ENCODE measurements at places on chromosomes 16 and 17. TPM values are rescaled to one million over a fixed set of nuclear protein-coding genes. Genes with fewer than 3 reads are reported as not detected.
A peak's percentile ranks its signal among the peaks of the same experiment; 100 is the strongest.

The CMTR2 gene
- total RNA-seq: 18.7 TPM

DNA sequence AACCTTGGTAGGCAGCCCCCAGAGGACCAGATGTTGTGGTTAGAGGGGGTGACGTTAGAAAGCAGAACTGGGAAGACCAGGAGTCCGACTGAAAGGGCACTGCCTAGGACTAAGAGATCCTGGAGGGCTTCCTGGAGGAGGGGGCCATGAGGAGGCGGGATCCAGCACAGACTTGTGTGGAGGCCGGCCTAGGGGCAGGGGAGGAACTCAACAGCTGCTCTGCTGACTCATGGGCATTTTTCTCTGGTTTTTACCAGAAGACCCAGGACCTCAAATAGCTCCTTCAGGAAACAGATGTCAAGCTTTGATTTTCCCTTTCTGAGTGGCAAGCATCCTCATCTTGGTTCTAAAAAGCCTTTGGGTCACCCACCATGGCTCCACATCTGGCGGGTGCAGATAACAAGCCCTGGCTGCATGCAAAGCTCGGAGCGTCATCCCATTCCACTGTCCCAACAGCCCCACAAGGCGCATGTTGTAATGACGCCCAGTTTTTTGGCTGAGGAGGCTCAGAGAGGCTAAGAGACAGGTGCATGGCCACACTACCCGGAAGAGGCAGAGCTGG lies 29.0 kb downstream of the IL21R start:
- no peak for ATAC-seq

DNA sequence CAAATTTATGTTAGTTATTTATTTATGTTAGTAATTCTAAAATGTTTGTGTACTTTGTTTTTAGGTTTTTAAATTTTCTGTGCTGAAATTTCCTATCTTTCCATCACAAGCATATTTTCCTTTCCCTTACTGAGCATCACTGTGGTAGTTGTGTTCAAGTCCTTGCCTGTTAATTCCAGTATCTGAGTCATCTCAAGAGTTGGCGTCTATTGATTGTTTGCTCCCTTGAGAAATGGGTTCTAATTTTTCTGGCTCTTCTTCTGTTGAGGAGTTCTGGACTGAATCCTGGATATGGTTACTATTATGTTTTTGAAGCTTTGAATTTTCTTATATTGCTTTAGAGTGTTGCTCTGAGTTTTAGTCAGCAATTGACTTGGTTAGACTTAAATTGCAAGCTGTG lies 56.3 kb downstream of the GAN start:
- ATAC-seq: no peak

DNA sequence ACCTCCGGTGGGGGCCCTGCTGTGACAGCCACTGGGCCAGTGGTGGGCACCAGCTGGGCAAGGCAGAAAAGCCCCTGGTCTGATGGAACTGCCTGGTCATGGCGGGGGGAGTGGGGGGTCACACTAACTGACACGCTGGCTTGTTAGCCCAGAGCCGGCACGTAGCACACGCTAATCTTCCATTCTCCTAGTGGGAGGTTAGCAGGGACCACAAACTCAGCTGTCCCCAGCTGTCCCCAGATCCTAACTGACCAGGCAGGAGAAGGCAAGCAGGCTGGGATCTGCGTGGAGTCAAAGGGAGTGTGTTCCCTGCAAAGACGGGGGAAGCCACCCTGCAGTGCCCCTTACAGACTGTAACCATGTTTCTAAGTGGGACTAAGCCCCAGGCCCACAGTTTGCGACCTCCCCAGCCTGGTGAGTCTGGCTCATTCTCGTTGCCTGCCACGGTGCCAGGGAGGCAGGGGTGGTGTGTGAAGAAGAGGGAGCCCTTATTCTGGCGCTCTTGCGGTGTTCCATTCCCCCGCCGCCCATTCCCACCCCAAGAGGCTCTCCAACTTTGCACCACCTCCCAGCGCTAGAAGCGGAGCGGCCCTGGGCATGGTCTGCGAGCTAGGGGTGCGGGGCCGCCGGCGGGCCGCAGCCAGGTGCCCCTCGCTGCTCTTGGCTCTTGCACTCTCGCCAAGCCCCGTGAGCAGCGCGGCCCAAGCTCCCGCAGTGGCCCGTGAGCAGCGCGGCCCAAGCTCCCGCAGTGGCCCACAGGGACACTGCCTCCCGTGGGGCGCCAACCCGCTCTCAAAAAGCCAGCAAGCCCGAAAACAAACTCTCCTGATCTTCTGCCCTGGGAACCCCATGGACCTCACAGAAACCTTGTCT lies 12.1 kb upstream of the ZNF423 start:
- no peak for ATAC-seq

DNA sequence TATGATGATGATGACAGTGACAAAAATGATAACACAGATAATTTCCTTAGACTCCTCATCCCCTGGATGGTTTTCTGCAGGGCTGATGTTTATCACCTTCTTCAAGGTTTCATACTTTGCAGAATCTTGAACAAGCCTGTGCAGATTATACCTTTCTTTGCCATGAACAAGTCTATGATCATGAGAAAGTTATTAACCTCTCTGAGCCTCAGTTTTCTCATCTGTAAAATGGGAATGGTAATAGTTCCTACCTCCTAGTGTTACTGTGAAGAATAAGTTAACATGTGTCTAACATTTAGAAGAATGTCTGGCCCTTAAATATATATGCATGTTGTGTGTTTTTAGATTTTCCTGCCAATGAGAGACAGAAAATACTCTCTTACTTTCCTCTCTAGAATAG lies 321.8 kb downstream of the SNX29 start:
- ATAC-seq: no peak

GRCh38 chr17:34300652-34301370 lies 15.3 kb downstream of the CCL11 start:
- no peak for ATAC-seq

DNA sequence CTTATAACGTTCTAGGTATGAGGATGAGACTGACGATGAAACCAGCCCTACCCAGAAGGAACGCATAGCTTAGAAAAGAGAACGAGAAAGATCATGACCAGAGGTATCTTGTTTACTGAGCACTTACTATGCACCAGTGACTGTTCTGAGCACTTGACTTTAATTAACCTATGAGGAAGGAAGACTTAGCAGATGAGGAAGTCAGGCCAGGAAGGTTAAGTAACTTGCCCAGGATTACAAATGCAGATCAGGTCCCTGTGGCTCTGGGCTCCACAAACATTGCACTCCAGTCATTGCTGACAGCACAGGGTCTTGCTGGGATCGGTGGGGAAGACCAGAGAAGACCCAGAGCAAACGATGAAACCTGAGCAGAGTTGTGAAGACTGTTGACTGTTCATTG lies 7.1 kb downstream of the KRT13 start:
- ATAC-seq: no peak

- peak; percentile 55 for ATAC-seq
These were observed 52.0 kb downstream of the CBFA2T3 start for GRCh38 chr16:88924834-88925539.

- ATAC-seq: no peak
These were observed 3.5 kb downstream of the TBX2 start for GRCh38 chr17:61402978-61403800.

Data from esophagus mucosa (tissue), 1 donor.